ENCODE measurements at places on chromosomes 7 and 10.

DNA sequence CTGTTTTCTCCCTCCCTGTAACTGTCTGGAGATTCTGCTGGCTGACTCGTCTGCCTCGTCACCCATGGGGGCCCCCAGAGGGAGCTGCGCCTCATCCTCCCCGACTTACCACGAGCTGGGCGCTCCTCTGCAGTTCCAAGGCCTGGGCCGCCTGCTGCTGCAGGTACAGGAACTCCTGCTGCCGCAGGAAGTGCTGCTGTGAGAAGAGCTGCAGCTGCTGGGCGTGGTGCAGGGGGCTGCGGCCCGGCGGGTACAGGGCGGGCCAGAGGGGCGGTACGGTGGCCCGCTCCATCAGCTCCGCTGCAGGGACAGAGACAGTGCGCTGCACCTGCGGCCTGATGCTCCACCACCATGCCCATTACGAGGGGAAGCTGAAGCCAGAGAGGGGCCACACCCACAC is 47.7 kb downstream of the TNRC18 start:
- DNase-seq: no peak

- DNase-seq: no peak
Measured at GRCh38 chr10:42783181-42783549, 570 bp downstream of the BMS1 start.

GRCh38 chr10:33617381-33618080 is 283.1 kb upstream of the NRP1 start:
- DNase-seq: no peak

GRCh38 chr7:20279979-20280378 is 50.7 kb upstream of the ITGB8 start:
- no peak for DNase-seq

DNA sequence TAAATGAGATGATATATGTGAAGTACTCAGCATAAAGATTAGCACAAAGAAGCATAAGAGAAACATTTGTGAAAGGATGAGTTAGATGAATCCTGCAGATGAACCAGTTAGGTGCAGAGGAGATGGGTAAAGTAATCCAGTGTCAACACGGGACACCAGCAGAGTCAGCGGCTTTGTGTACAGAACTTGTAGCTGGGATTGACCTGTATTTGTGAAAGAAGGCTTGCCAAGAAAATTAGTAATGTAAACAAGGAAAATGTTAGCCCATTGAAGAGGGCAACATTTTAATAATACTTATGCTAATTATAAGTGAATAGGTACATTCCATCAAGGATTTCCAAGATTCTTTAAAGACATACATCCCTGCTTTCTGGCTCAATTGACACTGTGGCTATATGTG is 255.7 kb downstream of the PTEN start:
- DNase-seq: no peak

DNA sequence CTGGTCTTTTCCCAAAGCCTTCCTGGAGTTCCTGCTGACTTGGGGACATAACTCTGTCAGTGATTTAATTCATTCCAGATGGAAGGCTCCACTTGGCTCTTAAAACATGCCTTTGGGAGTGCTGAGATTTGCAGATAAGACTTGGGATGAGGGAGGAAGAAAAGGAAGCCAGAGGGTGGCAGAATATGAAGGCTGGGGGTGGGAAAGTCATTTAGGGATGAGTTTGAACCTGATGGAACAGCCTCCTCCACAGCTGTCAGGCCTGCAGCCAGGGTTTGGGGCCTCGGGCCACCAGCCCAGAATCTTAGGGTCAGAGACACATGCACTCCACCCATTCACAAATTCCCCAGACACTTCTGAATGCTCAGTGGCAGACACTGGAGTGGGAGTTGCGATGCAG is 28.4 kb upstream of the EIF5AL1 start:
- DNase-seq: no peak

- no peak for DNase-seq
Measured at GRCh38 chr7:4642468-4643203, 39.5 kb upstream of the FOXK1 start.

DNA sequence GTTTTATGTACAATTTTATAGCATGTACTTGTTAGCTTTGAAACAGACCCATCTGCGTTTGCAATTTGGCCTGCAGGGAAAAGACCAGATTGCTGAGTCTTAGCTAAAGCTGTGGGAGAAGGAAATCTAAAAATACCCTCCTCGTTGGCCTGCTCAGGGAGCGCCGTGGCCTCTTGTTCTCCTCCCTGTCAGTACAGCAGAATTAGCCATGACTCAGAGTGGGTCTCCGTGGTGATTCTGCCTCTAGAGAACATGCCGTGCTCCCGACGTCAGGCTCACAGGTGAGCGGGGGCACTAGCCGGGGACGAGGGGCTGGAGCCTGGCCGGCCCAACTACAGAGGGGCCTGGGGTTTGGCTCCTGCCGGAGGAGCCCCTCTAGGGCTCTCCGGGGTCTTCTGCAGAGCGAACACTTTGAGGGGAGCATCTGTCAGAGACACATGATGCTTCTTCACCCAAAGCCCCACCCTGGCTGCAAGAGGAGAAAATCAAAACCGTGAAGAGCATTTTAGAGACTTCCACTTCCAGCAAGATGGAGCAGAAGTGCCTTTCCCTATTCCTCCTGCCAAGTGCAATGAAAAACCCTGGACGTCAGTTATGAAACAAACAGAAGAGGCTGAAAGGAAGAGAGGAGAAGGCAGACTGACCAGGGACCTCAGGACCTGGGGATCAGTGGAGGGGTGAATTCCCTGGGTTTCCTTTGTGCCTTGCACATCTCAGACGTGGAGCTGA is 98.9 kb downstream of the LHPP start:
- no peak for DNase-seq

- no peak for DNase-seq
Measured at GRCh38 chr7:91636129-91636724, 244.3 kb downstream of the MTERF1 start.

DNA sequence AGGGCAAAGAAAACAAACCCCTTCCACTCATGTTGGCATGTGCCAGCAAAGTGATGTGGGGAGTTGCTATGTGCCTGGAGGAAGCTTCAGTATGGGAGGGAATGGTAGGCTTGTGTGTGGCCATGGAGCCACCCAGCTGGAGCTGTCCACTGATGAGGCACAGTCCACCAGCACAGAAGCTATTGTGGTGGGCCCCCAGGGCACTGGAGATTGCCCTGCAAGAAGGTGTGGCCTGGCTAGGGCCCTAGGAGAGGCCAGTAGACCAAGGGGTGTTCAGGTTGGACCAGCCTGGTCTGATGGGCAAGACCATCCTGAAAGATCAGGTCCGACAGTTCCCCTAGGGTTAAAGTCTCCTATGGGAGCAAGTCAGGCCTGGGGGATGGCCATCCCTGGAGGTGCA is 22.1 kb upstream of the KEL start:
- DNase-seq: no peak

DNA sequence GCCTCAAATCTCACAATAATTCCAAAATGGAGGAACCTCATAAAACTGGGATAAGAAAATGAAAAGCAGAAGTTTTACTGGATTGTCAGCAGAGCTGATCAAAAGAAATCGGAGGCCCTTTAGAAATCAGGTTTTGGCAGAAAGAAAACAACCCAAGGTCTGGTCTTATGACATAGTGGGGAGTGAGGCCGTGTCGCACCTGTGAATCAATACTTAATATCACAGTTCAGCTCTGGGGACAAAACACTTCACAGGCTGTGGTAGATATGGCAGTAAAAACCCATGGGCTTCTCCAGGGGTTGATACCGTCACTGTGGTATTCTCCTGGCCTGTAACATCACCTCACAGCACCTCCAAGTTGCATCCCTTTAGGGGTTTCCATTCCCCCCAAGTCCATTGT is 6.5 kb upstream of the MALSU1 start:
- DNase-seq: no peak
